ENCODE measurements at places on chromosomes 11 and 22. TPM values are rescaled to one million over a fixed set of nuclear protein-coding genes. Genes with fewer than 3 reads are reported as not detected.

Gene ANO9
- total RNA-seq = not detected

Gene MS4A4E
- not detected for total RNA-seq

Gene OR52H1
- total RNA-seq = not detected

Gene OR2AT4
- total RNA-seq = 0.02 TPM

Gene CRYBA4
- total RNA-seq = not detected

Gene HBG1
- not detected for total RNA-seq

Gene UPB1
- total RNA-seq = not detected

Gene KRTAP5-2
- not detected for total RNA-seq
